ENCODE measurements at places on chromosomes 4 and X.

DNA sequence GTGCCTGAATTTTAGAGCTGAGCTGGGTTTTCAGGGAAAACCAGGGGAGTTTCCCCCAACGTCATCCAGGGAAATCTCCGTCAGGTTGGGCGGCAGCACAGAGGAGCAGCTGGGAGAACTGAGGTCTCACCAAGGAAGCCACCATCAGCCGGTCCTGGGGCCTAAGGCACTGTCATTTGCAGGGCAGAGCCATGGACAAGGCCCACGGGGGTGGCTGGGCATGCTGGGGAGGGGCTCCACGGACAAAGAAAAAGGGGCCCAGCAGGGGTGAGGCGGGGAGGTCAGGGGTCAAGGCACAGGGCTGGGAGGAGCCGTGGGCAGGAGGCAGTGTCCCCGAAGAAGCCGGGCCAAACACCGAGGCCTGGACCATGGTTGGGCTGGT lies 109.8 kb downstream of the HMX1 start:
- DNase-seq, result no peak

DNA sequence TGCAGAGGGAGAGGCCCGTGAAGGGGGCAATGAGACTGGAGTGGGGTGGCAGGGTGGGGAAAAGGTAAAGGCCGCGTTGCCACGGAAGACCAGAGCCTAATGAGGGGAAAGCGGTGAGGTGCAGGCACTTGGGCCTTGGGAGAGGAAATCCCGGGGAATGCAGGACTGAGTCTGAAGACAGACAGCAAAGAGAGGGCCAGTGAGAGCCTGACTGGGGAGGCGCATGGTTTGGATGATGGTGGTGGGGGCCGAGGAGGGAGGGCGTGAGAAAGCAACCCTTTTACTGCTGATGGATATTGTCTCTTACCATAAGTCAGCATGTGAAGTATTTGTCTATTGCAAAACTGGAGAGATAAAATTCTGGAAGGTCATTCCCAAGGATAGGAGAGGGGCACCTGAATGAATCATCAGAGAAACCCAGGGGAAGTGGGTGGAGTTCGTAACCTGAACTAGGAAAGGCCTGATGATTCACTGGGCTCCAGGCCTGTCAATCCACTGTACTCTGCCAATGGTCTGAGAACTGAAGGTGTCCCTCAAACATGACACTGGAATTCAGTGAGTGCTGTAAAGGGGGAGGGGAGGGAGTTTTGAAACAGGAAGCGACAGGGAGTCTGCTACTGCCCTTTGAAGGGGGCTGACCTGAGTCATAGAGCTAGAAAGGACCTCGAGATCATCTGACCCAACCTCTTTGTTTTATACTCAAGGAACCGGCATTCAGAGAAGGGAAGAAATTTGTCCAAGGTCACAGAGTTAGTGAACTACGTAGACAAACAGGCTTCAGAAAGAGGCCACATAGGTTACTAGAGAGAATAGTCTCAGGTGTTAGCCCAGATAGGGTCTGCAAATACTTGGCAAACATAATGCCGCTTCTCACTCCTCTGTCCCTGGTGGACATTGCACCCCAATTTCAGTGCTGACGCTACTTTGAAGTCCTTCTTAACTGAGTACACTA lies 52.2 kb downstream of the NALF2 start:
- no peak for DNase-seq

- DNase-seq, result no peak
Observed at GRCh38 chr4:11900359-11900758, 471.7 kb upstream of the HS3ST1 start.

DNA sequence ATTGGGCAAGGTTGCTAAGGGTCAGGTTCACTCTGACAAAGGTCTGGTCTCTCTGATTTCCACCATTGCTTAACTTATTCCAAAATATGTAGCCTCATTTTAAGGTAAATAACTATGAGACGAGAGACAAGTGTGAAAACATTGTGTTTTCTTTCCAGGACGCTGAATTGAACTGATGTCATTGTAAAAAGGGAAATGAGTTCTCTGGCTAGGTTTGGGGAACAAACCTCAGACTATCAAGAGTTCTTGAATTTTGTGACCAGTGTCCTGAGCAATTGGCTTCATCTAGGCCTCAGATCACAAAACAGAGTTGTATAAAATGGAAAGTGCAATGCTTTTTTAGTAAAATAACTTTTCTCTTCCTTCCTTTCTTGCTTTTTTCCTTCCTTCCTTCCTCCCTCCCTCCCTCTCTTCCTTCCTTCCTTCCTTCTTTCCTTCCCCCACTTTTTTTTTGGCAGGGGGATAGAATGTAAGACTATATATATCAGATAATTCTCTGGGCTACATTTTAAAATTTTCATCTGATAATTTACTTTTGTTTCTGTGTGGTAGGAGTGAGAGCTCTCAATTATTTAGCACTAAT lies 30.8 kb upstream of the CXCL8 start:
- DNase-seq, result no peak

- no peak for DNase-seq
Observed at GRCh38 chr4:107432451-107432850, 287.6 kb downstream of the PAPSS1 start.

GRCh38 chr4:13599159-13599558 lies 28.4 kb downstream of the BOD1L1 start:
- no peak for DNase-seq

DNA sequence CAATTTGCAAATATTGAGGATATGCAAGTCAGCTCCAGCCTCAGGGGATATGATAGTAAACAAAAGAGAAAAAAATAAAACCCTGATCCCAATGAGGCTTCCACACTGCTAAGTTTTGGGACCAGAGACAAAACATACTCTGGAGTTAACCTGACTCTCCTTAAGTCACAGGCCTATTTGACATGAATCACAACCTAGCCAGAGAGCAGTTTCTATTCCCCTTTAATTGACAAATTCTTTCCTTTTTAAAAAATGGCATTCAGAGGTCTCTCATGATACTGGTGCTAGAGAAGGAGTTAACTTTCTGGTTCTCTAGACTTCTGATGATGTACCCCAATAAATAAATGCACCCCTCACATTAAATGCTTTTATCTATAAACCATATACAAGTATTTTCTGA lies 8.8 kb downstream of the ACSL1 start:
- no peak for DNase-seq

GRCh38 chrX:1537031-1537715 lies at the start of gene P2RY8:
Gene P2RY8 (minus strand): TSS chrX:1537185. CDS start chrX:1466558, 70,627 bp downstream.
- DNase-seq, result no peak

DNA sequence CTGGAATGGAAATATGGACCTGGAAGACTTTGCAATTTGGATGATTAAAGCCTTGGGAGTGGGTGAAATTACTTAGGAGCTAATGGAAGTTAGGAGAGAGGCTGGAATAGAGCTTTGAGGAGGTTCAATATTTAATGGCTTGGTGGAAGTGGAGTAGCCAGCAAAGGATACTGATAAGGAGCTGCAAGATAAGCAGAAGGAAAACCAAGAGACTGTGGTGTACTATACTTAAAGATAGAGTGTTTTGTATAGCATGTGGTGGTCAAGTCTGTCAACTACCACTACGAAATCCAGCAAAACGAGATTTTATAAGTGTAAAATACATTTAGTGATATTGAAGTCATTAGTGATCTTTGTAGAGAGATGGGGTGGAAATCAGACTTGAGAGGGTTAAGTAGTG lies 54.0 kb upstream of the TMLHE start:
- no peak for DNase-seq

GRCh38 chrX:153526042-153526441 lies 8.6 kb downstream of the ATP2B3 start:
- DNase-seq, result no peak

GRCh38 chr4:109967798-109968520 lies 55.3 kb downstream of the EGF start:
- no peak for DNase-seq

GRCh38 chr4:83725336-83726085 lies 189.6 kb downstream of the GPAT3 start:
- no peak for DNase-seq

DNA sequence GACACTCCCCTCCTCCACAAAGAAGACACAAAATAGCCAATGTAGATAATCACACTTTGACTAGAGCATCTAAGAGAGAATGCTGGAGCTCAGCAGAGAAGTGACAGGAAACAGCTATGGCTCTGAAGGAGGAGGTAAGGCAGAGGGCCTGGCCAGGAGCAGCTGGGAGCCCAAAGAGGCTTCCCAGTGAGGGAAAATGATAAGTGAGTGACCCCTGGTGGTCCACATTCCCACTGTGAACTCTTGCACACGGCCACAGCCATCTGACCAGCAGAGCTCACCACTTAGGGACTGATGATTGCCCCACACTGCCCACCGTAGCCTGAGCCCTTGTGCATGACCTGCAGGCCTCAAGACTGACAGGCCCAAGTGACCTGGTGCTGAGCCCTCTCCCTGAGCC lies 162.7 kb upstream of the GALNTL6 start:
- no peak for DNase-seq

- DNase-seq, result no peak
Observed at GRCh38 chrX:154074199-154074598, 23.3 kb downstream of the MECP2 start.

- DNase-seq, result no peak
Observed at GRCh38 chrX:5242091-5242790, 986.4 kb downstream of the NLGN4X start.

- no peak for DNase-seq
Observed at GRCh38 chr4:93084599-93085305, 743.8 kb upstream of the ATOH1 start.

DNA sequence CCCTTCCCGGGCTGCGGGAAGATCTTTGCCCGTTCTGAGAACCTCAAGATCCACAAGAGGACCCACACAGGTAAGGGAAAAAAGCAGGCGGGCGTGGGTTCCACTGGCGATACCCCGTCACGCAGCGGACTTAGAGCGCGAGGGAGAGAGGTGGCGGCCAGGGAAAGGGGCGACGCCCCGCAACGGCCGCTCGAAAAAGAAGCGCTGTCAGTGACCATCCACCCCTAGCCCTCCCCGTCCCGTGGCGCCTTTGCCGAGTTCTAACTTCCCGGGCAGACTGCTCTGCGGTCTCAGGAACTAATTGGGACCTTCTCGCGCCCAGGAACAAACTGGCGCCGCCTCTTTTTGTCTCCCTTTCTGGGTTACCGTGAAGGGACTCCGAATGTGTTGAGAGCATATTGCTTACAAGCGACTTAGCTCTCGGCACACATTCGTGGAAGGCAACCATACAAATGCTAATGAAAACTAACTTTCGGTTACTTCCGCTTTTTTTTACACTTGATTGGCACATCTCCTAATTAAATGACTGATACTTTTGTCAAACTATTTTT lies 1.8 kb downstream of the ZIC3 start:
- no peak for DNase-seq

GRCh38 chr4:182925298-182925757 lies 8.1 kb upstream of the DCTD start:
- DNase-seq, result no peak

DNA sequence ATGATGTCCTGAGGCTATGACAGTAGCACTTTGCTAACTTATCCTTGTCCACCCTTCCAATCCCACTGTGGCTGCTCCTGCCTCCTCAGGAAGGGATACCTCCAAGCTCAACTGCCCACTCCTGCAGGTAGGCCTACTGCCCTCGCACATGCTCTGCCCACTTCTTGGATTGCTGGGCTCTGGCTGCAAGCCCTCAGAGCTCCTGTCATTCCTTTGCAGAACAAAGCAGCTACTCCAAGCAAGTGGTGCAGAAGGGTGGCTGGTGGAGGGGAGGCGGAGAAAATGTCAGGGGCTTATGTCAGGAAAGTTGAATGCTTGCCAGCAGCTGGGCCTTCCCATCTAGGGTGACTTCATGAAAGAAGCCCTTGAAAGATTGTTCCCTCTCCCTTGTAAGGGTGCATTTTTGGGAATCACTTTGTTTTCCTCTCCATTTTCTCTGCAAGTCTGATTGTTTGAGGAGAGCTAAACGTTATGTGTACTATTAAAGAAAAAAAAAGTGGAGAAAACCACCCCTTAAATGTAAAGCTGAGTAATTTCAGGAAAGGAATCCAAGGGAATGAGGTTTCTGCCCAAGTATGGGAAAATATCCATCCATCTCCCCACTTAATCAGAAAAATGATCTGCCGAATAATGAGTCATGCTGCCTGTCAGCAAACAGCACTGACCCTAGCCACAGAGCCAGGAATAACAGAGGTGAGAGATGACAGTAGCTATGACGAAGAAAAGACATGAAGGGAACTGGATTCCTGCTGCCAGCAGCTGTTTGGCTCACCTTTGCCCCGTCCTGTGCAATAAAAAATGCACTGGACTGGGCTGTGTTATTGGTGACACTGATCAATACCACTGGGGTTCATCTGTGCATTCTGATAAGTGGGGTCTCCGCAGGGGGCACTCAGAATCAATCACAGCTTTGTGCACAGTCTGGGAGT lies 102.0 kb downstream of the RTL5 start:
- DNase-seq, result no peak

- DNase-seq, result no peak
Observed at GRCh38 chr4:188228279-188228678, 89.0 kb downstream of the TRIML1 start.

GRCh38 chr4:30073011-30073710 lies 647.0 kb upstream of the PCDH7 start:
- DNase-seq, result no peak

- no peak for DNase-seq
Observed at GRCh38 chr4:143623896-143624295, 76.6 kb downstream of the FREM3 start.

DNA sequence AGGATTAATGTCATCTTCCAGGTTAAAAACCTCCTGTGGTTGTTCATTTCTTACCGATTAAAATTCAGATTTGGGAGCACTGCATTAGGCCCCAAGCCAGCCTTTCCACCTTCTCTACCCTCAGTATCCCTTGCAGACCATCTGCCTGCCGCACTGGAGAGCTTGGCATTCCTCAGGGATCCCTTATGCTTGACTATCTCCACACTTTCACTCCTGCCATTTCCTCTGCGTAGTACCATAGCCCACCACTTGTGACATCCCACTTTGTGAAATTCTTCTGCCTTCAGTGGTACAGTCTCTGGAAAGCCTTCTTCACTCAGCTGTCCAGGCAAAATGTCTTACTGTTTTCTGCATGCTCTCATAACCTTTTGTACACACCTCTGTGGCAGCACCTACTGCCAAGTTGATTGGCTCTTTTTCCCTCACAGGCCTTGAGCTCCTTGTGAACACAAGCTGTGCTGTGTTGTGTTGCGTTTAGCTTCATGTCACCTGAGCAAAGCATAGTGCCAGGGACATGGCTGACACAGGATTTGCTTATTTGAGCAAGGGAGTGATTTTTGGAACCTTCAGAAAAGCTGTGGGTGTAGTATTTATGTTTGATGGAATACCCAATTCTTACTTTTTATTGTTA lies 156.4 kb downstream of the ARX start:
- no peak for DNase-seq

DNA sequence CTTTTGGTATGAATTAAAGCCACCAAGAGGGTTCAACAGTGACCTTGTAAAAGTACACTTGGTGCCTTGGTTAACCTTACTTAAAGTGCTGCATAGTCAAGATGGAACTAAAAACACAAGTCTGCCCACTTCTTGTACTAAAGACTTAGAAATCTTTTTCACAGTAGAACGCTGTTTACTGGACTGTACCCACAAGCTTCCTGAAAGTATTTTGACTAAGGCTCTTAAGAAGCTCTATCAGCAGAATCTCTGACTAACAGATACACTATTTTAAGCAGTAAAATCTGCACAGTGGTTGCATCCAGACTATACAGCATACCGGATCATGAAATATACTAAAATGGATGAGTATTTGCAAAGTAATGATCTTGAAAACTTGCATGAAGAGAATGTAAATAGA lies 7.2 kb downstream of the RAB28 start:
- DNase-seq, result no peak

GRCh38 chrX:45852884-45853283 lies 652.2 kb upstream of the DIPK2B start:
- no peak for DNase-seq
